ENCODE measurements at places on chromosomes 4 and X. TPM values are rescaled to one million over a fixed set of nuclear protein-coding genes. Genes with fewer than 3 reads are reported as not detected.

The FAM47E gene
- total RNA-seq: not detected

The KIAA1210 gene
- not detected for total RNA-seq

The PALLD gene
- total RNA-seq: 5.5 TPM

The IGSF1 gene
- total RNA-seq: under 0.01 TPM

The CLDN24 gene
- not detected for total RNA-seq

The SCARB2 gene
- 122 TPM for total RNA-seq

The SLC26A1 gene
- under 0.01 TPM for total RNA-seq

The HGFAC gene
- total RNA-seq: not detected

The FAM193A gene
- total RNA-seq: 22.5 TPM

The TMEM154 gene
- 11.1 TPM for total RNA-seq

The CXorf49 gene
- not detected for total RNA-seq

The FLNA gene
- 1,461 TPM for total RNA-seq

The RADX gene
- 6.1 TPM for total RNA-seq

The HTATSF1 gene
- total RNA-seq: 23.9 TPM

The DMRTC1B gene
- not detected for total RNA-seq

The NWD2 gene
- not detected for total RNA-seq

The LRRC66 gene
- total RNA-seq: 0.37 TPM

The FREM3 gene
- not detected for total RNA-seq

The CENPE gene
- total RNA-seq: 25.4 TPM

The DUSP9 gene
- total RNA-seq: not detected

The LRIT3 gene
- under 0.01 TPM for total RNA-seq

The LRP2BP gene
- total RNA-seq: 0.59 TPM

The ARHGEF38 gene
- total RNA-seq: not detected

The NUP62CL gene
- 0.37 TPM for total RNA-seq

The ARMCX1 gene
- total RNA-seq: 57.0 TPM

The KLB gene
- not detected for total RNA-seq

The TEX11 gene
- total RNA-seq: not detected

The POU3F4 gene
- total RNA-seq: not detected

The TMEM164 gene
- total RNA-seq: 19.7 TPM

The FGF13 gene
- total RNA-seq: under 0.01 TPM

The SPACA5 gene
- total RNA-seq: not detected

Data from subcutaneous preadipocyte (primary cell).